A549 treated with DMSO at 1 μM for 4 hours (cell line): ENCODE measurements at places on chromosomes 2 and 18. TPM values are rescaled to one million over a fixed set of nuclear protein-coding genes. Genes with fewer than 3 reads are reported as not detected.

Gene TMEM247
- total RNA-seq, result not detected in 5 replicates

Gene TXNDC2
- 0.05 to 0.38 TPM (median 0.17 TPM) in 5 replicates for total RNA-seq

Gene LAMA1
- total RNA-seq, result 0.06 to 0.31 TPM (median 0.11 TPM) in 5 replicates

Gene REG3G
- total RNA-seq, result not detected in 5 replicates

Gene CSRNP3
- not detected in 5 replicates for total RNA-seq

Gene TRIM43
- total RNA-seq, result 0.05 TPM in 1 of 5 replicates, not detected in the others

Gene MAP3K19
- not detected in 5 replicates for total RNA-seq
